A549 treated with CORT108297 at 1 μM for 4 hours (cell line): ENCODE measurements at places on chromosomes 3 and 15. TPM values are rescaled to one million over a fixed set of nuclear protein-coding genes. Genes with fewer than 3 reads are reported as not detected.

Gene MED12L
- total RNA-seq = 0.18 to 0.67 TPM (median 0.39 TPM) in 5 replicates

Gene GOLGA8H
- 1.8 to 3.1 TPM (median 2.9 TPM) in 5 replicates for total RNA-seq

Gene DUOX1
- not detected in 5 replicates for total RNA-seq

Gene LEKR1
- total RNA-seq = 0.54 to 1.1 TPM (median 0.68 TPM) in 5 replicates

Gene SLC7A14
- not detected in 5 replicates for total RNA-seq

Gene GLDN
- 0.02 to 0.07 TPM (median 0.03 TPM) in 3 of 5 replicates, not detected in the others for total RNA-seq

Gene SYNPR
- not detected in 5 replicates for total RNA-seq

Gene GATM
- 2.0 to 2.3 TPM (median 2.1 TPM) in 5 replicates for total RNA-seq

Gene ZNF639
- total RNA-seq = 21.3 to 23.1 TPM (median 21.9 TPM) in 5 replicates

Gene GATA2
- 3.6 to 5.4 TPM (median 4.4 TPM) in 5 replicates for total RNA-seq

Gene CA12
- total RNA-seq = 148 to 171 TPM (median 161 TPM) in 5 replicates

Gene RASGRP1
- total RNA-seq = 0.16 to 0.36 TPM (median 0.25 TPM) in 5 replicates

Gene PDIA5
- 21.5 to 27.0 TPM (median 25.5 TPM) in 5 replicates for total RNA-seq

Gene MYEF2
- total RNA-seq = 13.7 to 19.9 TPM (median 15.9 TPM) in 5 replicates

Gene ITIH1
- not detected in 5 replicates for total RNA-seq

Gene LMAN1L
- 0.03 to 0.08 TPM (median 0.08 TPM) in 3 of 5 replicates, not detected in the others for total RNA-seq

Gene ATG3
- total RNA-seq = 43.0 to 57.9 TPM (median 45.0 TPM) in 5 replicates

Gene DAZL
- not detected in 5 replicates for total RNA-seq

Gene FSIP1
- 0.49 to 0.74 TPM (median 0.61 TPM) in 5 replicates for total RNA-seq

Gene GCHFR
- total RNA-seq = 7.7 to 9.7 TPM (median 8.8 TPM) in 5 replicates

Gene SMCO1
- 0.03 TPM in 1 of 5 replicates, not detected in the others for total RNA-seq

Gene PML
- total RNA-seq = 10.7 to 17.1 TPM (median 15.6 TPM) in 5 replicates

Gene CD200R1
- total RNA-seq = 0.03 to 0.14 TPM (median 0.08 TPM) in 5 replicates

Gene FMN1
- 0.21 to 0.33 TPM (median 0.25 TPM) in 5 replicates for total RNA-seq

Gene CLDN1
- 21.1 to 29.3 TPM (median 26.0 TPM) in 5 replicates for total RNA-seq

Gene IMPG2
- total RNA-seq = 0.01 TPM in 1 of 5 replicates, not detected in the others

Gene LMOD3
- not detected in 5 replicates for total RNA-seq

Gene PLCH1
- total RNA-seq = 0.95 to 1.2 TPM (median 1.0 TPM) in 5 replicates

Gene PHC3
- total RNA-seq = 10.0 to 17.4 TPM (median 13.6 TPM) in 5 replicates

Gene SH3GL3
- 0.58 to 0.80 TPM (median 0.67 TPM) in 5 replicates for total RNA-seq

Gene NOX5
- total RNA-seq = 0.10 to 0.30 TPM (median 0.24 TPM) in 5 replicates

Gene ANKRD34C
- total RNA-seq = not detected in 5 replicates

Gene NR2E3
- 0.12 to 0.39 TPM (median 0.21 TPM) in 5 replicates for total RNA-seq

Gene CHRM5
- 0.02 TPM in 3 of 5 replicates, not detected in the others for total RNA-seq

Gene CRYGS
- total RNA-seq = 0.33 to 0.96 TPM (median 0.78 TPM) in 5 replicates

Gene PPARG
- total RNA-seq = 36.5 to 40.3 TPM (median 39.3 TPM) in 5 replicates

Gene CFAP91
- 0.22 to 0.56 TPM (median 0.23 TPM) in 5 replicates for total RNA-seq
